ENCODE measurements at places on chromosomes 2 and 18.

- no peak for DNase-seq
Measured at GRCh38 chr2:217521820-217522219, 481.0 kb downstream of the TNS1 start.

DNA sequence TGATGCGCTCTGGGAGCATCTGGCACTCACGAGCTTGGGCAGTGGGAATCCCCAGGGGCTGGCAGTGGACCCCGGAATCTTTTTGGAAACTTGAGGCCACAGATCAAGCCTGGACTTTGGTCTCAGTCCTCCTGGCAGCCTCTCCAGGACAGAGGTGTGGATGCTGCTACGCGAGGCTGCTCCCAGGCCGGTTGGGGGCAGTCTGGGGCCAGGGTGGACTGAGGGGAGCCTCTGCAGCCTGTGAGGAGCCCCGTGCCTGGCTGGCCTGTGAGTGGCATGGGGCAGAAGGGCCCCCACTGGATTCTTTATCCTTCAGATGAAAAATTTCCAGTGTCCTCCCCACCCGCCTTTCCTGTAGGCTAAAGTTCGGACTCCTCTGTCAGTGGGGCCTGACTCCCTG is 12.7 kb upstream of the DES start:
- no peak for DNase-seq

DNA sequence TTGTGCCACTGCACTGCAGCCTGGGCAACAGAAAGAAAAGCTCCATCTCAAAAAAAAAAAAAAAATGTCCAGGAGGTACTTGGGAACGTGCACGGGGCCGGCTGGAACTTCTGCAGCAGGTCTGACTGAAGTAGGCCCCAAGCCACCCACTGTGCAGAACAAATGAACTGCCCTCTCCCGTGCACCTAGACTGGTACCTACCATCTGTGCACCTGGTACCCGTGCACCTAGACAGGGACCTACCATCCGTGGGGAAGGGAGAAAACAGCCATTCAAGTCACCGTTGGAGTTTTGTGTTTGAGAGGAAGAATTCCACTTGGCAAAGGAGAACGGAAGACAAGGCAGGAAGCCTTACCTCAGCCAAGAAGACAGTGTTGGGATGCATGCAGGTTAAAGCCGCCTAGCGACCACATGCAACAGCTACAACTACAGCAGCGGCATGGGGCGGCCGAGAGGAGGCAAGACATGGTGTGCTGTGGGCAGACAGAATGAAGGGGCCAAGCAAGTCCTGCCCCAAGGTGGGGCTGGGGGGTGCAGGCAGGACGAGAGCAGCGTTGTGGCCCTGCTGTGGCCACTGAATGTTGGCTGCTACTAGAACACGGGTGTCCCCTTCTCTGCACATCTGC is 16.1 kb downstream of the ST3GAL5 start:
- no peak for DNase-seq

- no peak for DNase-seq
Measured at GRCh38 chr2:58410549-58410948, 169.4 kb upstream of the FANCL start.

DNA sequence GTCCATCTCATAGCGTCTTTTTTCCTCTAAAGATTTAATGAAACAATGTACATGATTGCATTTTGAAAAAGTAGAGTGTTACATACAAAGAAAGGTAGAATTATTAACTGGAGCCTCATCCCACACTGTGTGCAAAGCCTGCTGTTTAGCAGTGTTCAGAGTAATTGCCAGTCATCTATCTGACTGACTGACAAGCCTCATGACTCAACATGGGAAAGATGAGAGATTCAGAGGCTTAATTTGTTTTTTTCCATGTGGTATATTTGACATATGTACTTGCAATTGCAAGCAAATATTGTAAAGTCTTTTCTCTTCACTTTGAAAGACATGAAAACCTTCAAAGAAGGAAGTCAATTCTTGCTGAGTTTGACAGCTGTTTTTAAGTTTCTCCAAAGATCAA is 14.7 kb downstream of the PCARE start:
- DNase-seq, result no peak

DNA sequence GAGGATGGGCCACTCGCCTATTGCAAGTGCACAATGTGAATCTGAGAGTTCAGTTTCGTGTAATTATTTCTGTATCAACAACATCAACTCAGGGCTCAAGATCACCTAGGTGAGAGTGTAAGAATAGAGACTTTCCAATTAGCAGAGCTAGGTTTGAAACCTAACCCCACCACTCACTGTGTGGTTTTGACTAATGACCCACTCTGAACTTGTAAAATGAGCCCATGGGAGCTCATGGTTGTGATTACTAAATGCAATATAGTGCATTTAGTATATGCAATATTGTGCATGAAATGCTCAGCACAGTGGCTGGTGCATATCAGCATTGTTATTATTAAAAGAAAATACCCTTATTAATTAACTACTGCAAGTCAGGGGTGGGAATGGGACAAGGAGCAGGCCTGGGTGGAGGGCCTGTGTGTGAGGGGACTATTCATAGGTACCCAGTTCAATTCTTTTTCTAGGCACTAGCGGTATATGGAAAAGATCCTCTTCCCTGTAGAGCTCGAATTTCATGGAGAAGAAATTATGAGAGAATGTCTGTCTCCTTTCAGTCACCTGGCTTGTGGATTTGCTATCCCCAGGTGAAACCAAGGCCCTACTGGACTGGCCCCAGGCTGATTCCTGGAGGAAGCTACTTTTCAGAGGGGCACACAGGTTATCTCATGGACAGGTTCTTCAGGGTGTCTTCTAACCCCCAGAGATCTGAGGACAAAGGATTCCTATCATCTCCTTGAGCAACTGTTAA is 169.5 kb downstream of the GFPT1 start:
- no peak for DNase-seq

All from sciatic nerve (tissue), 2 donors.